Activated CD8-positive, alpha-beta memory T cell treated with anti-CD3 and anti-CD28 coated beads for 48 hours (primary cell): ENCODE measurements at places on chromosomes 6 and 20.

DNA sequence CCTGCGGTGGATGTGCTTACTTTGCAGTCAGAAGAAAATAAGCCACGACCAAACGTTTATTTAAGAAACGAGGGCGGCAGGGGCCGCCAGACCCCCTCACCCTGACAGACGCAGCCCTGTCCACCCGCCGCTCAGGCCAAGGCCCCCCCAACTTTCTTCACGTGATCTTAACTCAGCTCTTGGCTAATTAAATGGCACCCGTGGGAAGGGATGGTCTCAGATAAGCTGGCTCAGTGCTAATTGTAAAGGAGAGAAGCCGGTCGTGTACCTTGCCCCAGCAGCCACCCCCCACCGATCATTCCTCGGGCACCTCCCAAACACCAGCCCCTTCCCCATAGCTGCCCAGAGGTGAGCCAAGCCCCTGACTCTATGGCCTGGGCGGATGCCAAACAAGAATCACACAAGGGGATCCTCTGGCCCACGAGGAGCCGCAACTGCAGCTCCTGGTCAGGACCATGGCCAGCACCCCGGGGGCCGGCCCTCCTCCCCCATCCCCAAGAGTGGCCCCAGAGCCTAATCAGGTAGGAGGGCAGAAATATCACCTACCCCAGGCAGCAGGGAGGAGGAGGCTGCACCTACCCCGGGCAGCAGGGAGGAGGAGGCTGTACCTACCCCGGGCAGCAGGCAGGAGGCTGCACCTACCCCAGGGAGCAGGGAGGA, 11.2 kb downstream of the KCNQ2 start:
- no peak for DNase-seq

DNA sequence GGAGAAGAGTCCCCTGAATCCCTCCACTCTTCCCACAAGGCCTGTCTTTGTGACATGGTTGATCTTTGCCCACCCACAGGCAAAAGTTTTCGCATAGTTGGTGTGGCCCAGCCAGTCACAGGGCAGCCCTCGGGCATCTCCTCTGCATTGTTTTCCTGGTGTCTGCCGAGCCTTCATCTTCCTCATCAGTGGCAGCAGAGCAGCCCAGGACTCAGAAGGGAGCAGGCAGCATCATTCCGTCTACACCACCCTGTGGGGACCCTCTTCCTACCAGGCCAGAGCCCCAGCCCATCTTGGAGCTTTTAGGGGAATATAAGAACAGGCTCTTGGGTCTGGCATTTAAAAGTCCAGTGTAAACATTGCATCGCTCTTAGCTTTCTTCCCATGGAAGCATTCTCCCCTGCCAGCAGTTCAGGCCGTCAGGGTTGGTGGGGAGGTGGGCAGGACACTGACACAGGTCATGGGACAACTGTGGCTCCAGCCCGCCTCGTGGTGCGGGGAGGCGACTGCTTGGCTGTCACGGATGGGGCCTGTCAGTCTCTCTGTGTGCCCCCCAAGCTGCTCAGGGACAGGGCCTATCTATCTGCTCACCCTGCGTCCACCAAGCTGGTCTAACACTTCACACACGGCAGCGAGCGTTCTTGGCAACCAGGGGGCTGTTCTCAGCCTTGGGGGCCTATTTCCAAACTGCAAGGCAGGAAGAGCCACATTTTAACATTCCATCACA, 38.3 kb downstream of the PDRG1 start:
- DNase-seq, result no peak

GRCh38 chr6:133390168-133390567, 149.0 kb downstream of the EYA4 start:
- DNase-seq, result no peak

DNA sequence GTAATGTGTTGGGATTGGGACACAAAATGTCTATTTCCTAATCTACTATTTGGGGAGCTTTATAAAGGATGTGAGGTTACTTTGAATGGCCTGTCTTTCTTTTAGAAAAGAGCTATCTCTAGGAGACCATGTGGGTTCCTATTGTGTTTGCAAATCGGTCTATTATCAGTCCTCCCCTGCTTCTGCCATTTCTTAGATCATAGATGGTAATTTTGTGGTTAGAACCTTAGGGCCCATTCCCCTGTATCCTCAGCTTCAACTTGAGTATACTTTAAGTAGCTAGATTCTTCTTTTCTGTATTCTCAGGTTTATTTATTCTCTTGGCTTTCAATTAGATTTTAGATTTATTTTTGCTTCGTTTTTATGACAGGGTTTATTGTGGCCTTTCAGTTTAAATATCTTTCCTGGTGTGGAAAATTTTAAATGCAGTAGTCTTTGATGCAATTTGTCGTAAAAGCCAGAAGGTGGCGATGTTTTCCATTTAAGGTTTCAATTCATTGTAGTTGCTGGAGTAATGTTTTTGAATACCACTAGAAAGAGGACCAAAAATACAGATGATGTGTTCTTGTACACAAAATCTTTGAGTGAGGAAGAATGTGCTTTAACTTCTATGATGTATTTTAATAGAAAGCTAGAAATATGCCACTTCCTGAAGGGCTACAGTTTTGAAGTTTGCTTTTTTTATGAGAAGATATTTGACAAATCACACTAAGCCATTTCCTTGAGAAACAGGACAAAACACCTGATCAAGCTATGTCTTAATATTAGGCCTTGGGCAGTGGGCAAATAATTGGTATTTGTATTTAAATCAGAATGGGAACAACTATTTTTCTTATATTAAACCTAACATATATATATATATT, 20.3 kb downstream of the TBPL1 start:
- DNase-seq, result no peak

DNA sequence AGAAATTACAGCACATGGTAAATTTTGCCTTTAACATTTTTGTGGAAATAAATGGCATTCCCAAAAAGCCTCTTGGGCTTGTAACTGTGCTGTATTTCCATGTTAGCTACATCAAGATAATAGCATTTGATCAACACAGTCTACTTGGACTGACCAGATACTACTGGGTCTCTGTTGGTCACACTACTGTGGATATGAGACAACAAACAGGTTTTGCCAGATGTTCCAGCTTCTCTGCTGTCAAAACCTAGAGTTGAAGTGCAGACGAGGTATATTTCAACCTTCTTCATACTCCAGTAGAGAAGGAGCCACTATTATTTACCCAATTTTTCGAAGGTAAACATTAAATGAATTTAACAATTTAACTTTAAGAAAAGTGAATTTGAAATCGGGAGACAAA, 284.7 kb upstream of the CITED2 start:
- DNase-seq, result no peak

- no peak for DNase-seq
Measured at GRCh38 chr6:12472601-12473038, 182.5 kb downstream of the EDN1 start.

- no peak for DNase-seq
Measured at GRCh38 chr6:27241443-27241842, 6.1 kb upstream of the PRSS16 start.

DNA sequence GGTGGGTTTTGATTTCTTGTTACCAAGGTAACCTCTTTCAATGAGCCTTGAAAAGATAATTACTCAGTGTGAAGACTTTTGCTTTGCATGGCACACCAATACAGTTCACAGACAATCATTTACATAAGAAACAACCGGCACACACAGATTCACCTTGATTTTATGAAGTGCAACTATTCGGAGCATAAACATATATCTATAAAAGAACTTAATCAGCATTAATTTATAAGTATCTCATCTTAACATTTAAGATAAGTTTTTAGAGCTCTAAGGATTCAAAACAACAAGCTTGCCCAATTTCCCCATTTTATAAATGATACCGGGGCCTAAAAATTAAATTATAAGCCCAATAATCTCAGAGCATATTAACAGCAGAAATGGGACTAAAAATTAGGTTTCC, 85.9 kb upstream of the PCSK2 start:
- DNase-seq, result no peak

GRCh38 chr6:33630014-33630413, 8.9 kb downstream of the ITPR3 start:
- DNase-seq, result no peak

DNA sequence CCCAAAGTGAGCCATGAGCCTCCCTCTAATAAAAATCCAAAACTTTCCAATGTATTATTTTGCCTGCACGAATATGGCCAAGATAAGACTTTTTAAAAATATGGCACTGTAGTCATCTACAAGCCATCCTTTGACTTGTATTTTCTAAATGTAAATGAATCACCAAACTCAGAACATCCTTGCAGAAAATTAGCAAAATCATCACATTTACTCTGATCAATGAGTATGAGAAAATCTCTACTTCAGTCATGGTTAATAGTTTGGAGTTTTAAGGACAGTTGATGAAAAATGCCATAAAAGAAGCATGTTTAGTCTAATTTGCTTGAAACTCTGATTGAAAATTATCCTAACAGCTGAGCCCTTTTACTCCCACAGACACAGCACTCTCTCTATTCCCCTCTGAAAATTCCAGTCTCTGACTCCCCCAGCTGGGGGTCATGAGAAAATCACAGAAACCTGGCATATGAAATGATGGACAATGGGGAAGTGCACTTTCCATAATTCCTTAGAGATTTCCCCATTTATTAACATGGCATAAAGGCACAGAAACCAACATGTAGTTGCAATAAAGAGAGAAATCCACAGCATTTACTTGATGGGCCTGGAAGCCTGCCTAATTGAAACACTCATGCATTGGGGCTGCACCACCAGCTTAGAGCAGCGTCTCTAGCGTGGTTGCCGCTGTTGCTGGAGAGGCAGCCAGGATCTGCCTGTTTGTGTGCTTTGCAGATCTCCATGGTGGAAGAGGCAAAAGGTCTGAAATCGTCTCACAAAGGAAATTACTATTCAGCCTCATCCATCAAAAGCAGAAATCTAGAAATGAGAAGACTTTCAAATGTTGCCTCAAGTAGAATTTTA, 214.0 kb downstream of the WDR27 start:
- DNase-seq, result no peak

DNA sequence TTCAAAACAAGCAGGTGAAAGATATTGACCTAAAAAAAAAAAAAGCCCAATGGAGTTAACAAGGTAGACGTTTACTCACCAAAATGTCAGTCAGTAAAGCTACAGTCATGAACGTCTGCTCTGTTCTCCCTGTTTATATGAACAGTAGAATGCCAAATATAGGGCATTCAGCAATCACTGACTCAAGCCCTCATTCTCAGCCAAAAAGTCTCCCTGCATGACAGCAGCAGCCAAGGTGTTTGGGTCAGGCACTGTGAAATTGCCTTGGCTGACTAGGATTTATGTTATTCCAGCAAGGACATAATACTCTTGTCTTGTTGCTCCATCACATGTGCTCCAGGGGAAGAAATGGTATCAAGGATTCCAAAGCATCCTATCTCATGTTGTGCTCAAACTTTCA, 194.7 kb upstream of the RSPO3 start:
- no peak for DNase-seq

- DNase-seq, result no peak
Measured at GRCh38 chr20:53100476-53100911, 128.3 kb downstream of the TSHZ2 start.

- DNase-seq, result no peak
Measured at GRCh38 chr6:81465859-81466258, 286.6 kb downstream of the TENT5A start.

DNA sequence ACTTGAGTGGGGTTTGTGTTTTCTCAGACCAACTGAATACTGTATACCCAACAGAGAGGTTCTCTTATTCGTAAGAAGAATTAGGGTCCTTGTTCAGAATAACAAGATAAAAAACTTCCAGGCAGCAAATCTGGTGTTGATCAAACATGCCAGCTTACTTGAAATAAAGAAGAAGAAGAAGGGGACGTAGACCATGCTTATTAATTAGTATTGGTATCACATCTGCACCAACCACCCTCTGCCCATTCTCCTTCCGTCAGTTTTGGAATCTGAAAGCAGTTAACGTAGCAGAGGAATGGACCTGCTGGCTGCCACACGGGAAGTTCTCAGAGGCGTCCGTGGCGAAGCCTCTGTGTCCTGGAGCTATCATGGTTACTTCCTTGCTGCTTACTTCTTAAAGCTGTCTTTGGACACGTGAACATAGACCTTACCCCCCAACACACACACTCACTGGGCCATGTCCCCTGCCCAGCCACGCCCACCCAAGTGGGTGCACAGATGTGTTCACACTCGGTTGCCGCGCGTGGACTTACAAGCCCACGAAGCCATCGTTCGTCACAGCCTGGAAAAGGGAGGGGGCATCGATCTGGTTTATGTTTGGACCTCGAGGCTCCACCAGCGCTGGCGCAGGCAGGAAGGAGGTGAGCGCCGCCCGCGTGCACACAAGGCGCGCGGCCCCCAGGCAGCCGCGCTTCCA, 4.1 kb upstream of the DLL1 start:
- DNase-seq, result no peak

- no peak for DNase-seq
Measured at GRCh38 chr20:33284284-33284683, 1.3 kb downstream of the BPIFB1 start.

GRCh38 chr6:99471638-99472037, 43.6 kb downstream of the USP45 start:
- DNase-seq, result no peak

- no peak for DNase-seq
Measured at GRCh38 chr6:73694711-73695411, 1.1 kb upstream of the CD109 start.

- DNase-seq, result no peak
Measured at GRCh38 chr6:115514656-115515055, 546.0 kb downstream of the FRK start.

DNA sequence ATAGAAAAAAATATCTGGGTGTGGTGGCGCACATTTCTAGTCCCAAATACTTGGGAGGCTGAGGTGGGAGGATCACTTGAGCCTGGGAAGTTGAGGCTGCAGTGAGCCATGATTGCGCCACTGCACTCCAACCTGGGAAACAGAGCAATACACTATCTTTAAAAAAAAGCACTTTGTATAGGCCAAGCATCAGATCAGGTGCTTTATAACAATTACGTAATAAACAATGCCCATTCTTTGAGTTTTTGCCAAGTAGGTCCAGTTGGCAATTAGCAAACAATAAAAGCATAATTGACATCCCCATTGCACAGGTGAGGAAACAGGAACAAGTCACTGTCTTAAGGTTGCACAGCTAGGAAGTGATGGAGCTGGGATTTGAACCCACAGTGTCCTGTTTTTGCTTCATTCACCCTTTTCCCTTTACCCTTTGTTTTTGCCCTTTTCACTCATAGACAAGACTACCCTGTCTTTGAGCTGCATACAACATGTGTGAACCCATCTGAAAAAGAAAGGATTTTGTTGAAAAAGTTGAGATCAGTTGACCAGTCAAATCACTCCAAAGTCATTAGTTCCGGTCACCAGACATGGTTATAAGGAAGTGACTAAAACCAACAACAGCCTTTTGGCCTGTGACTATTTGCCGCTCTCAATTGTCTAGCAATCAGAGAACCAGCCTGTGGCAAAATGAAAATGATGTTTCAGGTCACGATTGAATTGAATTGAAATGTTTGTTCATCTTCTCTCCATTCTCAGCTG, 303.6 kb downstream of the TFAP2C start:
- no peak for DNase-seq

- DNase-seq, result no peak
Measured at GRCh38 chr6:37429352-37429750, 3.7 kb upstream of the CMTR1 start.
